SHP77 treated with DMSO at 0.1 percent for 48 hours (cell line): ENCODE measurements at places on chromosomes 1 and 21.

GRCh38 chr1:222266223-222267196 lies 281.4 kb downstream of the HHIPL2 start:
- no peak for DNase-seq

GRCh38 chr1:60973668-60974067 lies 108.7 kb upstream of the NFIA start:
- no peak for DNase-seq

GRCh38 chr1:23838401-23838866 lies 13.2 kb upstream of the HMGCL start:
- DNase-seq: no peak

- no peak for DNase-seq
These were observed 22.3 kb downstream of the CD34 start for GRCh38 chr1:207888652-207889051.

GRCh38 chr1:100912019-100912418 lies 16.1 kb downstream of the SLC30A7 start:
- DNase-seq: no peak

DNA sequence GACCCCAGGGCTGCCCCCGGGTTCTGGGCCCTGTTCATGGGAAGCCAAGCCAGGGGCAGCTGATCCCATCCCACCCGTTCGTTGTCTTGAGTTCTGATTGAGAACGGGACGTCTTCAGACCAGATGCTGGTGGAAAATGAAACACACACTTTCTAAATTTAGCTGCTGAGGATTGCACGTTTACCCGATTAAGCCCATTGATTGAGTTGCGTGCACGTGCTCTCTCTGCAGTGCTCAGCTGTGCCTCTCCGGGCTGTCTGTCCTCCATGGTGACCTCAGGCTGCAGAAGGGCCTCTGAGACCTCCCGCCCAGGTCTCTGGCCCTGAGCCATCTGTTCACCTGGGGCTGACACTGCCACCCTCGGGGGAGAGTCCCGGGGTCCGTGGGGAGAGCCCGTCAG lies 27.0 kb upstream of the PEX10 start:
- DNase-seq: no peak

- DNase-seq: no peak
These were observed 38.5 kb upstream of the PDE9A start for GRCh38 chr21:42614811-42615351.

GRCh38 chr1:28928314-28928941 lies 14.1 kb downstream of the EPB41 start:
- no peak for DNase-seq

GRCh38 chr1:219153723-219154122 lies 20.0 kb upstream of the LYPLAL1 start:
- no peak for DNase-seq
